ENCODE measurements at places on chromosomes 7 and 10.

- no peak for DNase-seq
Observed at GRCh38 chr7:138876326-138876725, 78.3 kb upstream of the ATP6V0A4 start.

DNA sequence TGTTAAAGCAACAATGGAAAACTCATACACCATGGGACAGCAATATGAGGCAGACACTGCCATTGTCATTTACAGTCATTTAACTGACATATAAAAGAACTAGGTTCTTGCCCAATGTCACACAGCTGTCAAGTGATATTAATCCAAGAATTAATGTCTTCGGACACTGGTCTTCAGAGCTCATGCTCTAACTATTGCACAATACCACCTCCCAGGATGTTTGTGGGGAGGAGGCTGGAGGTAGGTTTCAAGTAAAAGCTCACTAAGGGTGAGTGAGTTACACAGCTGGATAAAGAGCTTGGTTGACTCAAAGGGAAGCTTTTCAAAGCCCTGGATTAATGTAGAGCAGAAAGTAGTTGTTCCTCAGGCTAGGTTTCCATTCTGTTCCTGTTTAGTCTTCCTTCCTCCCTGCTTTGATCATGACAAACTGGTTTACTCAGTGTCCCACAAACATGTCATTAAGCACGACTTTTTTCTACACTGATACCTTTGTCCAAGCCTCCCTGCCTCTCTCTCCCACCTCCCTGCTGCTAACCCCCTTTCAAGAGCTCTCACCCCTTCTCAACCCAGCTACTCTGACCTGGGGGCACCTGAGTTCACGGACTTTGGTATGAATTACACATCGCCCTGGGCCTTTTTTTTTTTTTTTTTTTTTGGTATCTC lies 987 bp upstream of the EXOC6 start:
- DNase-seq = peak; percentile 61

DNA sequence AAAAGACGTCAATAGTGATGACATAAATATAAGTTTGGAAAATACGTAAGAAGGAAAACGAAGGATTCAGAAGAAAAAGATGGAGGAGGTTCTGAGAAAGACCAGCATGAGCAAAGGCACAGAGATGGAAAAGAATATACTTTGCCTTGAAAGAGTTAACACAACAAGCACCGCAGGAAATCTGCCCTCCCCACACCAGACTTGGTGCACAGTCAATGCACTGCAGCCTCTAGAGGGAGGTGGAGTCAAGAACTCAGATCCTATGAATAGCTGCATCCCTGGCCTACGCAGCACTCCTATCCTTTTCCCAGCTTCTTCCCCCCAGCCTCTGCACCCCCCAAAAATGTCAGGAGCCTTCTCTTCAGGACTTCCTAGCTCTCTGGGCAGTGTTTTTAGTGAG lies 1370.6 kb upstream of the LRRTM3 start:
- no peak for DNase-seq

DNA sequence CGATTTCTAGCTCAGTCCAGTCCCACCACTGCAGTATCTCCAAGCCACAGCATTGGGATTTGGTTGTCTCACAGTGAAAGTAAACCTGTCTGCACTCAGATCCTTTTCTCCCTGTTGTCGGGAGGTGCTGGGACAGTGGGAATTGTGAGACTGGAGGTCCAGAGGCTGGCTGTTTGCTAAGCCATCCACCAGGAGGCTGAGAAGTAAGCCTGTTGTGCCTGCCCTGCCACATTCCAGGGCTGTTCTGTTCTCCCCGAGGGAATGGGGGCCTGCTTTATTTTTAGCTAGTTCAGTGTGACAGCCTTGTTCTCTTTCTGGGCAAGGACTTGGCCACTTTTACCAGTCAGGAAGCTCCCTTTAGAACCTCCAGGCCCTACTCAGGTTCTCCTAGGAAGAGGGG lies 54.9 kb downstream of the HK1 start:
- no peak for DNase-seq

DNA sequence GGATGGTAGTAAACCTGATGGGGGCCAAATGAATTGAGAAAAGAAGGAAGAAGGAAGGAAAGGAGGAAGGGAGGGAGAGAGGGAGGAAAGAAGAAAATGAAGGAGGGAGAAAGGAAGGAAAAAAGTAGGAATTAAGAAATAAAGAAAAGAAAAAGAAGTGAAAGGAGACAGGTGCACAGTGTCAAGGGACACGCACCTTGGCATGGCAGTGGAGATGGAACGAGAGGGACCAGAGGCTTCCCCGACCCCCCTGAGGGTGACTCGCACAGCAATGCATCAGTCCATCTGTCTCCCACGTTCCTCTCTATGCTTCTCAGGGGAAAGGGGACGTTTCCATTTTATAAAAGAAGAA lies 199.6 kb downstream of the CXCL12 start:
- no peak for DNase-seq

DNA sequence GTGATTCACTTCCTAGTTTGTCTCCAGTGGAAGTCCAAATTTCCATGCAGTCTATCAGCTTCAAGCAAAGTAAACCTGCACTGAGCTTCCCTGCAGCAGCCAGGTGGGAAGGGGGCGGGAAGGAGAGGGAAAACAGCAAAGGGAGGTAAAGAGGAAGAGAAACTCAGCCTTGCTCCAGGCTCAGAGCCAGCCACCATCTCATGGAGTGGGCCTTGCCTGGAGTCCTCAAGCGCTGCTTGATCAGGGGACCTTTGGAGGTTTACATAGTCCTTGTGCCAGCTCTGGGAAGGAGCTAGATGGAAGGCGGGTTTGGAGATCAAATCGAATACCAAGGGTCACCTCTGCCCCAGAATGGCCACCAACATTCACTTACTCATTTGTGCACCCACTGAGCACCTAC lies 7.4 kb downstream of the CRTAC1 start:
- DNase-seq = no peak

- DNase-seq = peak; percentile 35
Observed at GRCh38 chr7:158302274-158303070, 285.2 kb downstream of the PTPRN2 start.

- no peak for DNase-seq
Observed at GRCh38 chr10:111472445-111472844, 395.6 kb downstream of the ADRA2A start.

GRCh38 chr7:100726996-100727761 lies 6.2 kb upstream of the ZAN start:
- DNase-seq = no peak

GRCh38 chr10:90437452-90437851 lies 420.4 kb downstream of the HTR7 start:
- DNase-seq = no peak

GRCh38 chr7:3455806-3456595 lies 154.9 kb downstream of the SDK1 start:
- peak; percentile 18 for DNase-seq

DNA sequence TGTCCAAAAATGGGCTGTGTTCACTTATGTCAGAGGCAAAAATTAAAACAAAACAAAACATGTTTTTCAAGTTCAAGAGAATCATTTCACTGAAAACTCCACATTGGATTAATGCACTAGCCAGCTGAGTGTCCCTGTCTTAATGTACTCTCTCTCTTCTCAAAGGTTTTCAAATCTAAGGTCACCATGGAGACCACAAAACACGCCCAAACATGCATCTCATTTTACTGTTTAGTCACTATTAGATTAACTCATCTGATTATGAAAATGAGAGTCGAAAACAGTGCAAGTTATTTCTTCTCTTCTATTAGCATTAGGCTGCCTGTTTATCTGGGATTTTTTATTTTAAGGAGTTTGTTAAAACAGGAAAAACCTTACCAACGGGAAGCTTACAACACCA lies 70.8 kb upstream of the ASAH2 start:
- peak; percentile 29 for DNase-seq

DNA sequence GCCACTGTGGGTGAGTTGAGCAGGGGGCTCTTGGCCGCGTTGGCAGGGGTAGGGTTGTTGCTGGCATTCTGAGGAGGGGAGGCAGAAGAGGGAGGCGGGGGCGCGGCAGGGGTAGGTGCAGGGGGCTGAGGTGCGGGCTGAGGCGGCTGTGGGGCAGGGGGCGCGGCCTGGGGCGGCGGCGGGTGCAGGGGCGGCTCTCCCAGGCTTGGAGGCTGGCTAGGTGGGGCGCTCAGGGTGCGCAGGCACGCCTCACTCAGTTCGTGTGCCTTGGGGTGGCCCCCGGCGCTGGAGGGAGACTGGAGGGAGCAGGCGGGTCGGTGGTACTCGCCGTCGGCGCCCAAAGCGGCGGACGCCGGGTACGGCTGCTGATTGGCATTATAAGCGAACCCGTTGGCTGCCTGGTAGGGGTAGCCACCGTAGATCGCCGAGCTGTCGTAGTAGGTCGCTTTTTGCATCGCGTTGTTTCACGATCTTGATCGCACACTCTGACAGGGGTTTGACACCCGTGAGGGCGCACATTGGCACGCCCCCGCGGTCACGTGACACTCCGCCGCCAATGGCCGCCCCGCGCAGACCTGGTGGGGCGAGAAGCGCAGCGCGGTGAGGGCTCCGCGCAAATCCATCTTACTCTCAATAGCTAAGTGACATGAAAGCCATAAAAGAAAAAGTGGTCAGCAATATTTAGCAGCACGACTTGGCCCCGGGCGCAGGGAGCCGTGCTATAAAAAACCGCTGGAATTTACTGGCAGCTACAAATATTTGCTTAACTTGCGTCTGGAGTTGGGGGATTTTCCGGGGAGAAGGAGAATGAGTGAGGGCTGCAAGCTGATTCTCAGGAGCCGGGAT lies 7.9 kb upstream of the HOXA2 start:
- no peak for DNase-seq

DNA sequence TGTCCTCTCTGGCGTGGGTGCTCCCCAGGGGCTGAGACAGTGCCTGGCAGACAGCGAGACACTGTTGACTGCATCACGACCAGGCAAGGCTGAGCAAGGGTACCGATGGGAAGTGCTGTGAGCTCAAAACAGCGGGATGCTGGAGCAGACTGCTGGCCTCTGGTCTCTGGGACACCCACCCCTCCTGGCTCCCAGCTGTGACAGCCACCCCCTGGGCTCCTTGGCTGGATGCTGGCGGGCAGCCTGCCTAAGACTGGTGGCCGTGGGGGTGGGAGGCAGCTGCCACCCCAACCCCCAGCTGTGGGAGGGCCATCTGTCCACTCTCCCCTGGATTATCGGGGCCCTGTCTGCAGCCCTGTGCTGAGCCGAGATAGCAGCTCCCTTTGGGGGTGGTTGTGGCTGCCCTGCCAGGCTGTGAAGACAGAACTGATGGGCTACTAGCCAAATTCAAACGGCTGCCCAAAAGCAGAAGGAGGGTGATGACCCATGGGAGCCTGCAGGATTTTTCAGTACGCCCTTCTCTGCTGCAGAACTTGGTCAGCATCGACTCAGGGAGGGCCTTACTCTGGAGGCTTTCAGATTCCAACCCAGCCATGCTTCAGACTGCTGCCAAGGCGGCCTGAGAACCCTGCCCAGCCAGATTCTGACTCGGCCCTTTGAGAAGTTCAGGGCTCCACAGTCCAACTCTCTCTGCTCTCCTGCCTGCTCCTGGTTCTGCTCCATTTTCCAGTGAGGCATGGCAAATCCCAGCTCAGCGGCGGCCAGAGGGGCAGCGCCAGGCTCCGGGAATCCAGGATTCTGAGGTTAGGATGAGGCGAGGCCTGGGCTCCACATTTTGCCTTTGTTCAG lies 125.3 kb downstream of the NEURL1 start:
- no peak for DNase-seq

DNA sequence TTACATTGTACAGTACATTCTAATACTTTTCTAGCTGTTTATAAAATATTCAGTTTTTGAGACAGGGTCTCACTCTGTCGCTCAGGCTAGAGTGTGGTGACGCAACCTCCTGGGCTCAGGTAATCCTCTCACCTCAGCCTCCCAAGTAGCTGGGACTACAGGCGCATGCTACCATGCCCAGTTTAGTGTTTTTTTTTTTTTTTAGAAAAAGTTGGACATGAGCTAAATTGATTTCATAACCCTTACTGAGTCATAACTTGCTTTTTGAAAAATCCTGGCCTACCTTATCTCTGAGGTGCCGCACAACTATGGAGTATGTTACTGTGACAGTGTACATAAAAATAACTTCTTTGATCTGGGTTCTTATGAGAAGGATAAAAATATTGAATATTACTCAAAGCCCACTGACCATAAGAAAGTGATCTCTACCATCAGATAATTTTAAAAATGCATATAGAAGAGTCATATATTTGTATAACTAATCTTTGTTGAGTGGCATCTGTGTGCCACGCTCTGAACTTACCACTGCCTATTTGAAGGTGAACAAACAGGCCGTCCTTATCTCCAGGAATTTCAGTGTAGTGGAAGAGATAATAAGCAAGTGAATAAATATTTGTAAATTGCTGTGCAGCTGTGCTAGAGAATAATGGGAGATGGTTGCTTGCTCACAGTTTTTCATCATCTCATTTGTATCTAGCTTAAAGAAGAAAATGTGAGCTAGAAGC lies 73.2 kb downstream of the PPP1R9A start:
- no peak for DNase-seq

- peak; percentile 99 for DNase-seq
Observed at GRCh38 chr7:1961701-1962276, 271.0 kb downstream of the MAD1L1 start.

DNA sequence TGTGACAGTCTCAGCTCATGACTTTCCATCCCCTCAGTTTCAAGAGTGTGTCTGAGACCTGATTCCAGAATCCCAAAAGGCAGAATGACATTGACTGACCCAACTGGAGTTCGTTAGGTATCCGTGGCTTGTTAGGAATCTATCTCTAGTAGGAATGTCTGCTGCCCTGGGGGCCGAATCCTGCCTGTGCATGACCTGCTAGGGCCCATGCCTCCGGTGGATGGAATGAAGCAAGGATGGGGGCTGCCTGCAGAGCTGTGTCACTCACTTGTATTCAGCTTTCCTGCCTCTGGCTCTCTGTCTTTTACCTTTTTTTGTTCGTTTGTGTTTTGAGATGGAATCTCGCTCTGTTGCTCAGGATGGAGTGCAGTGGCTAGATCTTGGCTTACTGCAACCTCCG lies 129.5 kb downstream of the SDK1 start:
- DNase-seq = no peak

GRCh38 chr10:90458571-90458970 lies 399.3 kb downstream of the HTR7 start:
- no peak for DNase-seq

GRCh38 chr7:95684505-95684904 lies 87.8 kb upstream of the DYNC1I1 start:
- DNase-seq = no peak

GRCh38 chr7:131327049-131327625 lies 539 bp upstream of the MKLN1 start:
- DNase-seq = peak; percentile 75

DNA sequence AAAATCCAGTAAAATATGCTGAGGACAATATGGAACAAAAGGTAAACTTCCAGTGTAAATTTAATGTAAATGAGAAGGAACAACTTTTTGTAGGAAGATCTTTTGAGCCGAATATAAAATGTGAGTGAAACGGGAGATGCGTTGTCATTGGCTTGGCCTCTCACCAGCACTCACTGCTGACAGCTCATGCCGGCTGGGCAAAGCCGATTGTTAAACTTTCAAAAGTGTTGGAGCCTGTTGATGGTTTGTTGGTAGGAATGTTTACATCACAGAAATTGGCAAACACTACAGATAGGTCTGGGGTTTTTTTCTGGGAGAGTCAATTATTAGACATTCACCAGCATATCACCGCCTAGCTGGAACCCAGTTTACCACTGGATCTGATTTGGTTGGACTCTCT lies 6.1 kb downstream of the PSTK start:
- DNase-seq = no peak

GRCh38 chr10:11715815-11716494 lies 26.2 kb upstream of the ECHDC3 start:
- DNase-seq = no peak

GRCh38 chr10:4343873-4344272 lies 482.1 kb upstream of the AKR1E2 start:
- no peak for DNase-seq

All from HT1080 (cell line).